WTC11 (cell line): ENCODE measurements at places on chromosomes 5 and 9.

DNA sequence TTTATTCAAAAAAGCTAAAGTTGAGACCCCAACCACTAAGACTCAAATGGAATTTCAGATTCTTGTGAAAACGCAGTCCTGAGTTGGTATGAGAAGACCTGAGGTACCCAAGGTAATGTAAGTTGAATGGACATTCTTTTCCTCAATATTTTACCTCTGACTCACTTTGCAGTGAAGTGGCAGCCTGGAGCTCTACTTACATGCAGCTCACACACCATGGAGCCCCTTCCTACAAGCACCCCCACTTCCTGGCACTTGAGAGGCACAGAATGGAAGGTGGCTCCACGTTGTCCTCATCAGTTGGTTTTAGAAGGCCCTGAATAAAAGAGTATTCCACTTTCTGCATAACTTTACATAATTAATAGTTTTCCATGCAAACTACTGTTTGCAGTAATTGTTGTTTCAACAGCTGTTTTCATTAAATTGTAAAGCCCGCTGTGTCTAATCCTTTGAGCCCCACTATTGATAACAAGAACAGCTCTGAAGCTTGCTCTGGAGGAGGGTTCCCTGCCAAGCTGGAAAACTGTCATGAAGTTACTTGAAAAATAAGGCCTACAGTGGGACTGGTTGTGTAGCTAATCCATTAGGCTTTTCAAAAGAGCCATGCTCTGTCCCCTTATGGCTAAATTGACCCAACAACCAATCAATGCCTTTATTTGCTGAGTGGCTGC, 102.2 kb upstream of the SPATA31D4 start:
- DNase-seq: no peak

- peak; percentile 50 for DNase-seq
These were observed 32.9 kb upstream of the STXBP1 start for GRCh38 chr9:127578952-127579853.

DNA sequence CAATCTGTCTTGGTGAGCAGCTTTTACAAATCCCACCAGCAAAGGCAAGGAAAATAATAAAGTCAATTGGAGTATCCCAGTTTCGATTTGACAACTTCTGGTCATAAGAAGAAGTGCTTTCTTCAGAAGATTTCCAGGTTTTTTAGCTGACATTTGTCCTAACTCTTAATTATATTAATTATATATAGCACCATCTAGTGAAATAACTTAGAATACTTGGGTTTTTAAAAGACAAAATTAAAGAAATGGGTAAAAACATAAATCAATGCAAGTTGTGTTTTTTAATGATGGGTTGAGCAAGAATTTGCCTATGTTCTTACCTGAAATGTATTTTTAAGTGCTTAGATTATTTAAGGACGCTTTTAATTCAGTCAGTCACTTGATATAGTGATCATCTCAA, 421.8 kb downstream of the ACTL7B start:
- no peak for DNase-seq

DNA sequence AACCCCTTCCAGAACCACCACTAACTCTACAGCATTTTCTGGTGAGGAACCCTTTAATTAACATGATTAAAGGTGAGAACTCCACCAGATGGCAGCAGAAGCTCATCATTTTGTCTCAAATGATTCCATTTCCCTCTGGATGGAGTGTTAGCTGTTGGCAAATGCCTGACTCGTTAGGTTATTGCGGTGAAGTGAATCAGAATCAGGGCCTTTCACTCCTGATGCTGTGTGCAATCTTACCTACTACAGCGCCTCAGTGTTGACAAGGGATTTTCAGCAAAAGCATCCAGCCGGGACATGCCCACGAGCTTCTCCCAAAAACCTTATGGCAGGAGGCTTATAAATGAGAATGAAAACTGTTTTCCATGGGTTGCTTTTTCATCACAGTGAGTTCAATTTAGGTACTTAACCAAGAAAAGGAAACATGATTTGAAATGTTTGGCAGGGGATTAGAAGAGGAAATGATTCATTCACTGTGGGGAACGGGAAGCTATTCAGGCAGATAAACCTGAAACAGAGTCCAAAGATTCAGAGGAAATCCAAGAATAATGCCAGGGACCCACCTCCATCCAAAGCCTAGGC, 48.0 kb upstream of the CAST start:
- peak; percentile 43 for DNase-seq
